ENCODE measurements at places on chromosomes 11 and 22.

GRCh38 chr11:15710580-15711275 is 596.0 kb downstream of the INSC start:
- no peak for DNase-seq

DNA sequence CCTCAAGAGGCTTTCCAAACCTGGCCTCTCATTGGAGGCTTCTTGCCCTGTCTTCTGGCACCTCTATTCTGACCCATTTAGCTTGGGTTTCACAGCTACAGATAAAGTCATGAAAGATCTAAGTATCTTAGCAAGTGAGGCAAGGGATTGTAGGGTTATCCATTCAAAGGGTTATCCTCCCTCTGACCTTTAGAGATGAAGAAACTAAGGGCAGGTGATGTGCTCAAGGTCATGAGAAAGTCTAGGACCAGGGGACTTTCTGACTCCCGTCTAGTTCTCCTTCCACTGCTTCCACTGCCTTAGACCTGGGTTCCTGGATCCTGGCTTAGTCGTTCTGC is 7.2 kb downstream of the PHOX2A start:
- DNase-seq: no peak

- no peak for DNase-seq
These were observed 108.9 kb downstream of the GALNT18 start for GRCh38 chr11:11512929-11513328.

DNA sequence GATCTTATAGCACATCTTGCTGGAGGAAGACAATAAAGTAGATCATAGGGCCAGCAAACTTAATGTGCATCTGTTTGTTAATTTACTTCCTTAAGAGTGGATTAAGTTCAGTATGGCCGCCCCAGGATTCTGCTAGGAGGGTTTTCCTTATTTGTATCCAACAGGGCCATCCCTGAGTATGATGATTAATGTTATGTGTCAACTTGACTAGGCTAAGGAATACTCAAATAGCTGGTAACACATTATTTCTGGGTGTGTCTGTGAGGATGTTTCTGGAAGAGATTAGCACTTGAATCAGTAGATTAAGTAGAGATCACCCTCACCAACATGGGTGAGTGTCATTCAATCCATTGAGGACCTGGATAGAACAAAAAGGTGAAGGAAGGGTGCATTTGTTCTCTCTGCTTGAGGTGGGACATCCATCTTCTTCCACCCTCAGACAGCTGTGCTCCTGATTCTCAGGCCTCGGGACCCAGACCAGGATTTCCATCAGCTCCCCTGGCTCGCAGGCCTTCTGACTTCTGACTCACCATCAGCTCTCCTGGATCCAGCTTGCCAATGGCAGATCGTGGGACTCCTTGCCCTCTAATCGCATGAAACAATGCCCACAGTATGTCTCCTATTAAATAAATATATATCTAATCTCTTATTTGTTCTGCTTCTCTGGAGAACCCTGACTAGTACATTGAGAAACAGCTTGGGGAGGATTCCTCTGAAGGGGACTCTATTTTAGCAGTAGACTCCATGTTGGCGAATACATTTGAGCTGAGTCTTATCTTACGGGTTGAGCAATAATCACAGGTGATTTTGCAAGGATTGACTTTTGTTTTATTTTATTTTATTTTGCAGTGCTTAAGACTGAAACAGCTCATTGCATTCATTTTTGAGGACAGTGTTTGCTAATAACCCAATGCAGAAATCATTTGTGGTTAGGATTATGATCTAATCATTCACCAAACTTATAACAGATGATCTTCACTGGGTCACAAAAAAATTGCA is 9.0 kb upstream of the ZBTB44 start:
- no peak for DNase-seq

- peak; percentile 67 for DNase-seq
These were observed 9.8 kb upstream of the TAGLN start for GRCh38 chr11:117189191-117189940.

- DNase-seq: no peak
These were observed 37.3 kb downstream of the C11orf58 start for GRCh38 chr11:16775614-16776283.

DNA sequence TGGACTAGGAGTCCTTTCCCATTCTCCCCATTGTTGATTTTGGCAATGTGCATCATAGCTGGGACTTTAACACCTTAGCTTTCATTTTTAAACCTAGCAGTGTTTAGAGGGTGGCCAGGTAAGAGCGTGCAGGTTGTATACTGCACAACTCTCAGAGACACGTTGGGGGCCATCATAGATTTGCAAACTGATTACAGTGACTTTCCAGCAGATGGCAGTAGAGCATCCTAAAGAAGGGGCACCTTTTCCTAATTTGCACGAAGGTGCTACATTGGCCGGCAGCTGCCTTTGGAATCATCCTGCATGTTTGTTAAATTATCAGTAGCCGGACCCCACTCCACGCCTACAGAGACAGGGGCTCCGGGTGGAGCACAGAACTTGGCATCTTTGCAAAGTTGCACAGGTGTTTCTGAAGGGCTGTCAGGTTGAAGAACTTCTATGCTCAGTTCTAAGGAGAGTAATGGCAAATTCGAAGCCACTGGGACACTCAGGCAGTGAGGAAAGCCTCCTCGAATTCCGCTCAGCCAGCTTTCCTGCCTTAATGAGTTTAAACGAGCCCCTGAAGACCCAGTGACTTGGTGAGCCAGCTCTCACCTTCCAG is 7.7 kb downstream of the LHFPL7 start:
- no peak for DNase-seq

DNA sequence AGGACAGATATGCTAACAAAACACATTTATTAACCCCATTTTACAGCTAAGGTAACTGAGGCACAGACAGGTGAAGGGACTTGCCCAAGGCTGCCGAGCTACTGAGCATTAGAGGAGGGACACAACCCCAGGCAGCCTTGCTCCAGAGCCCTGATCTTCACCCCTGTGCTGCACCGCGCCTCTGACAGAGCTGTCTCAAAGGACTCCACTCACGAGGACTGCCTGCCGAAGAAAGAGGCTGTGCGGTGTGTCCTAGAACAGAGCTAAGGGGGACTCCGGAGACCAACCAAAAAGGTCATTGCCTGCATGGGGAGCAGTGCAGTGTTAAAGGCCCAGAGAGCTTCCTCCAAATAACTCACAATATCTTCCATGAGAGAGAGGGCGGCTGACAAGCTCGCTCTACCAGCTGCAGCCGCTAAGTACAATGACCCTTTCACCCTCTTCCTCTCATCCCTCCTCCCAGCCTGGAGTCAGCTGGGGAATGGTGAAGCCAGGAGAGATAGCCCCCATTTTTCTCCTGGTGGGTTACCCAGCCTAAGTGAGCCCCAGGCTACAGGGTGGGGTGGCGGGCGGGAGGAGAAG is 119.2 kb downstream of the DSCAML1 start:
- no peak for DNase-seq

DNA sequence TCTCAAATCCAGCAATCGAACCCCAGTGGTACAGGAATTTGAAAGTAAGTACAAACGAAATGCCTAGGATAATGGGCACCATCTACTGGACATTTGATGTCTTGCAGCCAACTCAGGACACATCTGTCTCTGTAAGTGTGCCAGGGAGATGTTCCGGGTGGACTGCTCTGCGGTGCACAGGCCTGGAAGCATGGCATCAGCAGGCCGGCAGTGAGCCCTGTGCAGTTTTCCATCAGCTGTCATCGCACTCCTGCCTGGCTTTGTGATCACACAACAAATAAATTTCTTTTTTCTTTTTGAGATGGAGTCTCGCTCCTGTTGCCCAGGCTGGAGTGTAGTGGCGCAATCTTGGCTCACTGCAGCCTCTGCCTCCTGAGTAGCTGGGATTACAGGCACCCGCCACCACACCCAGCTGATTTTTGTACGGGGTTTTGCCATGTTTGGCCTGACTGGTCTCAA is 71.0 kb downstream of the JAM3 start:
- no peak for DNase-seq

DNA sequence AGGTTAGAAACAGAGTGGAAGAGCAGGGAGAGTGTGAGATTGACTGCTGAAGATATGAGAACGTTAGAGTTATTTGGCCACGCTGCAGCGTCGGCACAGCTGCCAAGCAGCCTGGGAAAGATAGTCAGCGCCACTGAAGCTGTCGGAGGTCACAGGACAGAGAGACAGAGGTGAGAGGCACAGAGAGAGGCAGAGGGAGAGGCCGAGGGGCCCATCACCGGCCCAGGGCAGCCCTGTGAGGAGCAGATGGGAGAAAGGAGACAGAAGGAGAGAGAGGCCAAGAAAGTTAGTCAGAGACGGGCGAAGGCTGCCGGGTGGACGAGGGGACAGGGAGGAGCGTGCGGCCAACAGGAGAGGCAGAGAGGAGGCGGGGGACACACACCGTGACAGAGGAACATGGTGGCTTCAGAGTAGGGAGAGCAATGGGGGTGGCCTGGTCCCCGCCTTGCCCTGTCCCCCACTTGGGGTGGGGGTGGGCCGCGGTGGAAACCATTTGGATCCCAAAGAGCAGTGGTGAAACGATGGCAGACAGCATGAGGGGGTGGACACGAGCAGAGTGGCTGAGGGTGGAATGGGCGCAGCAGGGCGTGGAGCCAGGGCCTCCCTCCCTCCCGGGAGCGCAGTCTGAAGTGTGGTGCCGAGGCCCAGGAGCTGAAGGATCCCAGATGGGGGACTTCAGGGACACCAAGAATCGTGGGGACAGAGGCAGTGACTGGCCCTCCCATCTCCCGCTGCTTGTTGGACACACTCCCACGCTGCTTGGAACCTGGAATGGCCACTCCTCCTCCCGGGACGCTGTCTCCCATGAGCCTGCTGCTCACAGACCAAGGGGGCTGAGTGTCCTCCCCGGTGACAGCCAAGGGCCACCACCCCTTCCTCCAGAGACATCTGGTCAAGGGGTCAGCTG is 26.6 kb downstream of the LRRC10B start:
- no peak for DNase-seq

DNA sequence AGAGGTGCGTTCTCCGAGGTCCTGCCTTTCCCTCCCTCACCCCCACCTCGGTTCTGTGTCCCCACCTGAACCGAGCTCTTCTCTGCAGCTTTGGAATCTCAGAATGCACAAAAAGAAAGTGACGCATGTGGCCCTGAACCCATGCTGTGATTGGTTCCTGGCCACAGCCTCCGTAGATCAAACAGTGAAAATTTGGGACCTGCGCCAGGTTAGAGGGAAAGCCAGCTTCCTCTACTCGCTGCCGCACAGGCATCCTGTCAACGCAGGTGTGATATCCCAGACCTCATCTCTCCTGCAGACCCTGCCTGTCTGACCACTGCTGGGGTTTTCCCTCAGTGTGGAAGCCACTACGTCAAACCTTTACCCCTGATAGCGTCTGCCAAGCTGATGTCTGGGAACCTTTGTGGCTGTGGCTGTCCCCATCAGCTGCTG is 13.9 kb downstream of the ACP2 start:
- DNase-seq: no peak

GRCh38 chr11:126212089-126212660 is 593 bp downstream of the FAM118B start:
- no peak for DNase-seq

DNA sequence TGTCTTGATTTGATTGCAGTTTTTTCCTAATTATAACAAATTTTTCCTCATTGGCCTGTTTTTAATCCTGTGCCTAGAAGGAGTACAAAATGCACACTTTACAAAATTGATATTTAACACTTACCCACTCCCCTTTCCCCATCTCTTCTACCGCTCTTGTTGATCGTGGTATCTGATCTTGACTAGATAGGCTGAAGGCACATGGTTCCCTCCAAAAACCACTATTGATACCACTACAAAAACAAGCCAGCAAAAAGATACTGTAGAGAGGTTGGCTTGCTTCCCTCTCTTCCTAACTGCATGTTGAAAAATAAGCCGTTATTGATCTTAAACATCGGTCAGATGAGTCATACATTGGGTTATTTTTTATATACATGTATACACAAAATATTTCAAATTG is 14.6 kb upstream of the ZNF143 start:
- DNase-seq: no peak

GRCh38 chr22:29634847-29635246 is 31.4 kb downstream of the NF2 start:
- DNase-seq: no peak

DNA sequence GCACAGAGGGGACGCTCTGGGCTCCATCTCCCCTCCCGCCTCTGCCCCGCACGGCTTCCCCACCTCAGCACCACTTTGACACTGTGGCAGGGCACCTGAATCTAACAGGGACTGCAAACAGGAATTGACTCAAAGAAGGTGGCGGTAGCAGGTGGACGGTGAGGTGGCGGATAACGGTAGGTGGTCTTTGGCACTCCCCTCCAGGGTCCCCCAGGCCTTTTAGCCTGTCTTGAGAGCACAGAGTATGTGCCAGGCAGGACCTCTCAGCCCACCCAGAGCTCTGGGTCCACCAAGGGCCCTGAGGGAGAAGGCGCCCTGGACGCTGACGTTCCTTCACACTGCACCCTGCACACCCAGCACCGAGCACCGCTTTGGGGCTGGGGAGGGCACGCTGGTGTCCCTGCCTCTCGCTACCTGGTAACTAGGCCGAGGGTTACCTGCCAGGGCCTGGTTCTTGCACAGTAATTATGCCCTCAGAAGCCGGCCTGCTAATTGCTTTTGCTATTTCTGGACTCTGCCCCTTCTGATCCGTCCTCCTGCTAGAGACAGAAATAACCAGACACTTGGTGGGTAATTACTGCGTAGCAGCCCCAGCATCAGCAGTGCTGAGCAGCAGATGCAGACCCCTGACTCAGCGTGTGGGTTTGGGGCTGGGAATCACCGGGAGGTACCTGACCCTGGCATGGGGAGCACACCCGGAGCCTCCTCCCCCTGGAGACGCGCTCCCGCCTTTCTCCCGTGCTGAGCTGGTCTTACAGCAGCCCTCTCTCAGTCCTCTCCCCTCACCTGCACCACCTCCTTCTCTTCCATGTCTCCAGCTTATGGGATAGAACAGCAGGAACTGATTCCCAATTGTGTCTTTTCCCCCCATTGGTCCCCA is 103.3 kb upstream of the B3GAT1 start:
- DNase-seq: peak; percentile 60

GRCh38 chr22:38971202-38971601 is 10.9 kb upstream of the APOBEC3B start:
- DNase-seq: no peak

DNA sequence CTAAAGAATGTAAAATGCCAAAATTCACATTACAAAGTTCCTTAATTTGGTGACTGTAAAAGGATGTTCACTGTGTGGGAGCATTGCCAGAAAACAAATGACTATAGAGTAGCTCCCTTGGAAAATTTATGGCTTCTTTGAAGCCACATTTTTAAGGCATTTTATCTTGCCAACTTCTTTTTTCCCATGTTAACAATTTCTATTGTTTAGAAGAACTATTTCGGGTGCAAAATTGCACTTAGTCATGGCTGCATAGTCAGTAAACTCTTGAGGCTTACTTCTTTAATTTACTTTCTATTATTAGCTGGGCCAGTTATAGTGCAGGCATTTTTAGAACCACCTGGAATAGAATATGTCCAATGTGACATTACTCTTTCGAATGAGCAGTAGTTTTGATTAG is 515.3 kb downstream of the JRKL start:
- no peak for DNase-seq

DNA sequence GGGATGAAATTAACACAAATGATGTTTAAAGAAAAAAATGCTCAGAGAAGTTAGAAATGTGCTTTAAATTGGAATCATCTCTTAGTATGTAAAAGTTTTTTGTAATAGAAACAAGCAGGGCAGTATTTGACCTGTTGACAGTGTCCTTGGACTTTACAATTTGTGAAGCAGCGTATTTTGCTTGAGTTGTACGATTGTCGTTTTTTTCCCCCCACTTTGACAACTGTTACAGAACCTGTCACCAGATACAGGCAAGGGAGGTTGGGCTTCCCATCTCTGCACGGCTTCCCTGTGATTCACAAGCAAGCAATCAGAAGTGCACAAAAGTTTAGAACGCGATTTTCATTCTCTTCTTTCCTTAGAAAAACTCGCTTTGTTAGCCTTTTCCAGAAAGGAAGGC is 8.9 kb downstream of the PPARA start:
- no peak for DNase-seq

GRCh38 chr22:42714768-42715390 is 5.8 kb downstream of the A4GALT start:
- no peak for DNase-seq
